ENCODE measurements at places on chromosomes 5 and 9.

- no peak for DNase-seq
These were observed 636.3 kb downstream of the GABRG2 start for GRCh38 chr5:162703914-162704313.

- DNase-seq = no peak
These were observed 274.2 kb upstream of the TARS1 start for GRCh38 chr5:33166522-33166921.

DNA sequence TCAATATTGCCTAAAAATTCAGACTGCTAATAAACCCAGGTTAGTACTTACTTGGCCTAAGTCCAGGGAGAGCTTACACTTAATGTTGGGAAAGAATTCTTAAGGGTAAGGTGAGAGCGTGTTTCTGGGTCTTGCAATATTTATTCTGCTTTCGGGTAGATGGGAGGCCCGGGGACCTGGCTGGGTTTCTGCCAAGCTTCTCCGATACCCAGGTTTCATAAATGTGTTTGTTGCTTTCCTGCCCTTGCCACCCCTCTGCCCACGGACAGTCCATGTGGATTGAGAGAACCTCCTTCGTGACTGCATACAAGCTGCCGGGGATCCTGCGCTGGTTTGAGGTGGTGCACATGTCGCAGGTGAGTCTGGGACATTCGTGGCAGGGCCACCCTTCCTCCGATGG, 48.4 kb upstream of the FOXI1 start:
- no peak for DNase-seq

DNA sequence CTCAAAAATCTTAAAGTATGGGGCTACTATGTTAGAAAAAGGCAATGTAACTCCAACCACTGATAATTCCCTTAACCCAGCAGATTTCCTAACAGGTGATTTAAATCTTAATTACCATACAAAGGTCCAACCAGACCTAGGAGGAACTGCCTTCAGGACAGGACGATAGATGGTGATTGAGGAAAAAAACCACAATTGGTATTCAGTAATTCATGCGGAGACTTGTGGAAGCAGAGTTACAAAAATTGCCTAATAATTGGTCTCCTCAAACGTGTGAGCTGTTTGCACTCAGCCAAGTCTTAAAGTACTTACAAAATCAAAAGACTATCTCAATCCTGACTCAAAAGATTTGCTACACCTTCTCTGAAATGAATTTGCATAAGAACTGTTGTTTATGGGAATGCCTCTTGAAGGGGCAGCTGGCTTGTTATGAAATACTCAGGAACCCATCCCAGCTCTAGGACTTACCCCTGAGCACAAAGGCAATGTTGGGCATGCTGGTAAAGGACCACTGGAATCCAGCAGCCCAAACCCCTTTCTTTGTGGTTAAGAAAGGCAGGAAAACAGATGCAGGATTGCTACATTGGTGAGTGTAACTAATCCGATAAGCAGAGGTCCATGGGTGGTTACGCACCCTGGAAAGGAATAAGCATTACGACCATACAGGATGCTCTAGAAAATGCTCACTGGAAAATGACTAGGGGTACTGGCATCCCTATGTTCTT, 26.7 kb upstream of the EPB41L4A start:
- no peak for DNase-seq

DNA sequence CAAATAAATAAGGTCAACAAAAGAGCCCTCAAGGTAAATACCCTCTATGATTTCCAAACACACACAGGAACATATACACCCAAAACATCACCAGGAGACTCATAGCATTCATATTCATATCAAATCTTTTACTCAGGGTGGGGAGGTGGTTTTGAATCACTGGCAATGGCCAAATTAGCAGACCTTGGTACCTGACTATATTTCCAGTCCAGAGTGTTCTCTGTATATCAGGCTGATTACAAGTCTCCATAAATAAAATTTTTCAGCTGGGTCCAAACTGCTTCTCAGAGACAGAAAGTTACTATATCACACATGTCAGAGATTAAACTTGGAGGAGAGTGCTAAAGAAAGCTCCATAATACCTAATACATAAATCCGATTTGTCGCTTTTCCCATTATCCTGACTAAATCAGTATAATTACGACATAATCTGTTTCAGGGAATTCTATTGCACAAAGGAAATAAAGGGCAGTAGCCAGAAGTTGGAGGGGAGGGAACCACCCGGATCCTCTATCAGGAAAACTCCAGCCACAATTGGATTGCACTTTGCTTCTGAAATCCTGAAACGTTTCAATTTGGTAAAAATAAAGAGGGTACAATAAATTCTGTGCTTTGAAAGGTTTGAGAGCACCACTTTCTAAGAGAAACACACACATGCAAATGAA, 7.0 kb upstream of the GOLGA1 start:
- no peak for DNase-seq

DNA sequence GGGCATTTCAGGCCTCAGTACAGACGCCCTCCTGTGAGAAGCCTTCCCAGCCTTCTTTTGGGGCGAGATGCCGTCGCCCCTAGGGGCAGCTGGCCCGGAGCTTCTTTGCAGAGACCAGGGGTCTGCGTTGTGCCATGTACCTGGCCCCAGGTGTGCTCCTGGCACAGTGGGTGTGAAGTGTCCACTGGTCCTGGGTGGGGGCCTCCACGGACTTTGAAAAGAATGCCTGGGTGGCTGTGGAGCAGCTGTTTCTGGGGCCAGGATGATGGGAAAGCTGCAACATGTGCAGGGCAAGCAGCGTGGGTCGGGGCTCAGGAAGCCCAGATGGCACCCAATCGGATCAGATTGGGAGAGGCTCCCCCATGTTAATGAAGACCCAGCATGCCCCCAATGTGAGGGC, 47.8 kb downstream of the WNK2 start:
- DNase-seq = no peak

GRCh38 chr5:95801532-95801931, 21.0 kb downstream of the GLRX start:
- no peak for DNase-seq

DNA sequence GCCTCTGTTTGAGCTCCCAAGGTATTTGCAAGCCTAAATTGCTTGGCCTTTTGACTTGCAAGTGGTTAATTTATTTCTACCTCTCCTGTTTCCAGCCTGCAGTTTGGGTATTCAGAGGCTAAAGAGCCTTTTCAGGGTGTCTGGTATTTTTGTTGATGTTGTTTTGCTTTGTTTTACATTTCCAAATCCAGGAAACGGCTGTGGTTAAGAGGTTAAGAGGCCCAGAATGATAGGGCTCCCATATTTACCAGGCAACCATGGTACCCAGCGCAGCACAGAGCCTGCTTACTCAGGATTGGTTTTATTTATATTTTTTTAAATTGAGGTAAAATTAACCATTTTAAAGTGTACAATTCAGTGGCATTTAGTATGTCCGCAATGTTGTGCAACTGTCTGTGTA, 92.1 kb downstream of the PDZD2 start:
- DNase-seq = no peak

- DNase-seq = no peak
These were observed 73.8 kb downstream of the AMBP start for GRCh38 chr9:114004221-114004716.

GRCh38 chr5:96714450-96714849, 52.3 kb downstream of the CAST start:
- DNase-seq = no peak

DNA sequence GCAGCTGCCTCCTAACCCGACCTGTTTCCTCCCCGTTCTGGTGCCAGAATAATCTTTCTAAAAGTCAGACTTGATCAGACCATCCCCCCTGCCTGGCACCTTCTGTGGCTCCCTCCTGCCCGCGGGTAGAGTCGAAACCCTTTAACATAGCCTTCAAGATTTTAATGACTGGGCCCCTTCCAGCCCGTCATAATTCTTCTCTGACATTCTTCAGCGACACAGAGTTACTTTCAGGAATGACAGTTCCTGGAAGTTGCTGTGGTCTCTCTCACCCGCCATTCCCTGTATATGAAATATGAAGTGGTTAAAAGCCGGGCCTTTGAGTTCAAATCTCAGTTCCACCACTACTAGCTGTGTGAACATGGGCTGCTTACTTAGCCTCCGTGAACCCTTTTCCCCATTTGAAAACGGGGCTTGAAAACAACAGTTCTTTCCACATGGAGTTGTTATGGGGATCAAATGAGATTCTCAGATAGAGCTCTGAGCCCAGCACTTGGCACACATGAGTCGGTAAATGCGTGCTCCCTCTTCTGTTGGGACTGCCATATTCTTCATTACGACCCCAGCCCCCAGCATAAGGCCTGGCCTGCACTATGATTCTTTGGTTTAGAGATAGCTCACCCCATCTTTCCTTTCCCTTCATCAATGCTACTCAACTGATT, 737 bp downstream of the NANS start:
- DNase-seq = peak; percentile 64

DNA sequence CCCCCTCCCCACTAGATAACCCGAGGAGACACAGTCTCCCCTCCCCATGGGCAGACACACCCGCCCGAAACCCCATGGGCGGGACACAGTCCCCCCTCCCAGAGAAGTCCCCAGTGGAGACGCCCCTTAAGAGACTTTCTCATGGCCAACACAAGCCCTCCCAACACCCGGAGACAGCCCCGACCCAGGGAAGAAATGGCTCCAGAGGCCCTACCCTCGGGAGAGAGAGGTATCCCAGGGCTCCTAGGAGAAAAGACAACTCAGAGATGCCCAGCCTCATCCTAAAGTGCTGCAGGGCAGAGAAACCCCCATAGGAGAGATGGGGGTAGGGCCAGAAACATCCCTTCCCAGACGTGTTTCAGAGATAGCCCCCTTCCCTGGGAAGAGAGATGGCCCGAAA, 27.4 kb downstream of the PCDH1 start:
- DNase-seq = no peak

DNA sequence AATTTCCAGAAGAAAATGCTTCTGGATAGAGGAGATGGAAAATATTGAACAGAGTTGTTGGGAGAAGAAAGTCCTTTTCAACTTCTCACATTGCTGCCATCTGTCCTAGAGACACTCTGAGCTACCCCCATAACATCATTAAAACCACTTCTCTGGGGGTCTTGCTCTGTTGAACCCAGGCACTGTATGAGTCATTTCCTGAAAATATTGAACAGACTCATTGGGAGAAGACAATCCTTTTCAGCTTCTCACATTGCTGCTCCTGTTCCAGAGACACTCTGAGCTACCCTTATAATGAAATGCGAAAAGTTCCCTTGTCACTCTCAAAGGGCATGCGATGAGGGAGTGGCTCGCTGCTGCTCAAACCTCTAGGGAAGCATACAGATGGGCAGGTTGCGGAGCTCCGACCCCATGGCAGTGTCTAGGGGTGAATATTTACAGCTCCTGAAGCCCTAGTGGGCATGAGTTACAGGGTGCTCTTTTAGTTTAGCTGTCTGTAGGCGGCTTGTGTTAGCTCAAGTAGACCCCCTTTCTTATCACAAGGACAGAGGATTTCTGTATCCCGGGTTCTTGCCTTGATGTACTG, 90.7 kb downstream of the CDKN2A start:
- DNase-seq = no peak

GRCh38 chr9:37798677-37799076, 1.9 kb upstream of the DCAF10 start:
- no peak for DNase-seq

- DNase-seq = no peak
These were observed 217.2 kb upstream of the TBCA start for GRCh38 chr5:77993141-77993854.

DNA sequence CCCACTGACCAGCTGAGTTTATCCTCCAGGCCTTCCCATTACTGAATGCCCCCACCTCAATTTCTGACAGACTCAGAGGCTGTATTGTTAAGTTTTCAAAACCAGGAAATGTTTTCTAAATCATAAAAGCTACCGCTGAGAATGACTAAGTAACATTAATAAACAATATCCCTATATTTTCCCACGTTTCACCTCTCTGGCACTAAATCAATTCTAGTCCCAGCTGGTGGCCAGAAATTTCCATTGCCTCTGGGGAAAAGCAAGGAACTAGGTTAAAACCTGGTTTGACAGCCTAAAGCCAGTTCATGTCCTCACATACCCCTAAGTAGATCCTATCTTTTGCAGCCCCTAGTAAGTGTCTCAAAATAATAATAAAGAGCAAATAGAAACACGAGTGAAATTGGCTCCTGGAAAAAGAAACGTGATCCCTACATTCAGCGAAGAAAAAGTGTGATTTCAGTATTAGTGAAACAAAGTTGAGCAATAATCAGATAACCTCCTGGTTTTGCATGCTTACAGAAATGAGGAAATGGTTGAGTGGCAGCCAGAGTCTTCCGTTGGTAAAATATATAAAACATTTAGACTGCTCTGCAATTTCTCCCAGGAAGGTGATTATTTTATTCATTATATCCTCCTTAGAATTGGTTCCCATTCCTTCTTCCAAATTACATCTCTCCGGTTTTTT, 110.9 kb downstream of the ESM1 start:
- DNase-seq = no peak

GRCh38 chr5:175700991-175701390, 43.1 kb downstream of the HRH2 start:
- DNase-seq = no peak

DNA sequence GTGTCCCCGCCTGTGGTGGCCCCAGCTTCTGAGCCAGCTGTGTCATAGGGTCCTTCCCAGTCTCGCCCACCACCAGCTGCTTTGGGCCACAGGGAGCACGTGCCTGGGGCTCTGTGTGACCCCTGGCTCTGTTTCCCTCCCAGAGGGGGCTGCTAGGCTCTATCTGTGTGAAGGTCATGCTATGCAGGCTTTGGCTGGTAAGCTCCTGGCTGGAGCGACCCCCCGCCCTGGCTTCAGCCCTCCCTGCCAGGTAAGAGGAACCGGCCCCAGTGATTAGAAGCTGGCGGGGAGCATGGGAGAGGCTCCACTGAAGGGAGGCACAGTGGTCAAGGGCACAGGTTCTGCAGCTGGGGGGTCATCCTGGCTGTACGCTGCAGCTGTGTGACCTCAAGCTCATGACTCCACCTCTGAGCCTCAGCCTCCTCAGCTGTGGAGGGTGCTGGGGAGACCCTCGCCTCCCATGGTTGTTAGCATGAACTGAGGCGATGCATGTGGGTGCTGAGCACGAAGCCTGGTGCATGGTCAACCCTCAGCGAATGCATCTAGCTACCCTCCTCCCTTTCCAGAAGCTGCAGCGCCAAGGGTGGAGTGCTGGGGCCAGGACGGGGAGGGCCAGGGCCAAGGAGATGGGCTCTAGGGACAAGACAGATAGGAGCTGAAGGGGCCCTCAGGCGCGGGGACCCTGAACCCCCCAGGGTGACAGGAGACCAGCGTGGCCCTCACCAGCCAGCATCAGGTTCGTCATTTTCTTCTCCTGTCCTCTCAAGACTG, 163.8 kb upstream of the MVB12B start:
- no peak for DNase-seq

GRCh38 chr5:80781356-80781755, 126.6 kb upstream of the DHFR start:
- DNase-seq = no peak

DNA sequence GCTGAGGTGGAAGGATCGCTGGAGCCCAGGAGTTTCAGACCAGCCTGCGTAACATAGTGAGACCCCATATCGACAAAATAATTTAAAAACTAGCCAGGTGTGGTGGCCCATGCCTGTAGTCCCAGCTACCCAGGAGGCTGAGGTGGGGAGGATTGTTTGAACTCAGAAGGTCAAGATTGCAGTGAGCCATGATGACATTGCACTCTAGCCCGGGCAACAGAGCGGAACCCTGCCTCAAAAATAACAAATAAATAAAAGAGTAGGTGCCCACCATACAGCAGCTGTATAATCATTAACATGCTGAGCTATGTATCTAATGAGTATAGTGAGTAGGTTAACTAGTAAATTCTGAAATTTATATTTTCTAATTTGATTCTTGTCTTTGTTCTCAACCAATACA, 11.0 kb upstream of the ATP6V0E1 start:
- no peak for DNase-seq
